Cardiac muscle cell (in vitro differentiated cells and primary cell): ENCODE measurements at places on chromosomes 3 and 15. TPM values are rescaled to one million over a fixed set of nuclear protein-coding genes. Genes with fewer than 3 reads are reported as not detected.

Gene TMCO5A
- polyA plus RNA-seq: not detected in 2 replicates

Gene CHRD
- polyA plus RNA-seq: 10.8 and 20.4 TPM in 2 replicates

Gene FMN1
- 0.53 and 0.77 TPM in 2 replicates for polyA plus RNA-seq

Gene BLM
- 2.6 and 3.2 TPM in 2 replicates for polyA plus RNA-seq

Gene BCL6
- polyA plus RNA-seq: 3.6 and 4.9 TPM in 2 replicates

Gene CCDC71
- polyA plus RNA-seq: 0.39 and 0.56 TPM in 2 replicates

Gene ACSBG1
- polyA plus RNA-seq: 0.12 and 0.13 TPM in 2 replicates

Gene NR1I2
- polyA plus RNA-seq: not detected in 2 replicates

Gene CCDC33
- polyA plus RNA-seq: 3.1 and 6.2 TPM in 2 replicates

Gene CHRNB4
- polyA plus RNA-seq: 0.67 TPM in 1 of 2 replicates, not detected in the other

Gene AP2M1
- 551 and 577 TPM in 2 replicates for polyA plus RNA-seq

Gene CMTM8
- polyA plus RNA-seq: 6.9 and 14.9 TPM in 2 replicates

Gene ZNF860
- 0.42 TPM in 1 of 2 replicates, not detected in the other for polyA plus RNA-seq

Gene CNTN3
- polyA plus RNA-seq: 0.39 and 0.50 TPM in 2 replicates

Gene BCHE
- polyA plus RNA-seq: 16.2 and 27.0 TPM in 2 replicates

Gene SH2D7
- 0.22 and 0.98 TPM in 2 replicates for polyA plus RNA-seq

Gene GOLGA6D
- polyA plus RNA-seq: 0.29 TPM in 1 of 2 replicates, not detected in the other

Gene CPNE9
- 0.06 TPM in 1 of 2 replicates, not detected in the other for polyA plus RNA-seq

Gene C3orf49
- polyA plus RNA-seq: not detected in 2 replicates

Gene GABRB3
- 1.2 and 3.1 TPM in 2 replicates for polyA plus RNA-seq

Gene CAPN3
- 47.0 and 79.7 TPM in 2 replicates for polyA plus RNA-seq

Gene ARGFX
- not detected in 2 replicates for polyA plus RNA-seq

Gene LRTM1
- 0.13 and 0.56 TPM in 2 replicates for polyA plus RNA-seq

Gene RAB27A
- 11.9 and 15.2 TPM in 2 replicates for polyA plus RNA-seq

Gene FGF7
- 6.2 and 7.8 TPM in 2 replicates for polyA plus RNA-seq

Gene C3orf52
- polyA plus RNA-seq: 10.0 and 18.8 TPM in 2 replicates

Gene WDR93
- polyA plus RNA-seq: 0.59 and 0.73 TPM in 2 replicates

Gene MYL3
- 2,590 and 3,027 TPM in 2 replicates for polyA plus RNA-seq

Gene SYNPR
- 1.8 TPM in 1 of 2 replicates, not detected in the other for polyA plus RNA-seq

Gene DUOXA1
- polyA plus RNA-seq: 0.66 TPM in 1 of 2 replicates, not detected in the other

Gene SLC51A
- 3.9 and 5.1 TPM in 2 replicates for polyA plus RNA-seq

Gene CKMT1A
- polyA plus RNA-seq: 3.8 and 5.9 TPM in 2 replicates

Gene PPM1L
- polyA plus RNA-seq: 1.2 and 4.6 TPM in 2 replicates

Gene FEZF2
- not detected in 2 replicates for polyA plus RNA-seq

Gene SLC12A8
- 3.1 and 6.9 TPM in 2 replicates for polyA plus RNA-seq

Gene PLS1
- polyA plus RNA-seq: 3.4 and 7.4 TPM in 2 replicates

Gene DUOX2
- 0.18 TPM in 1 of 2 replicates, not detected in the other for polyA plus RNA-seq
